ENCODE measurements at places on chromosomes 1 and 21.

- DNase-seq: no peak
These were observed 138.2 kb downstream of the AJAP1 start for GRCh38 chr1:4792565-4792964.

DNA sequence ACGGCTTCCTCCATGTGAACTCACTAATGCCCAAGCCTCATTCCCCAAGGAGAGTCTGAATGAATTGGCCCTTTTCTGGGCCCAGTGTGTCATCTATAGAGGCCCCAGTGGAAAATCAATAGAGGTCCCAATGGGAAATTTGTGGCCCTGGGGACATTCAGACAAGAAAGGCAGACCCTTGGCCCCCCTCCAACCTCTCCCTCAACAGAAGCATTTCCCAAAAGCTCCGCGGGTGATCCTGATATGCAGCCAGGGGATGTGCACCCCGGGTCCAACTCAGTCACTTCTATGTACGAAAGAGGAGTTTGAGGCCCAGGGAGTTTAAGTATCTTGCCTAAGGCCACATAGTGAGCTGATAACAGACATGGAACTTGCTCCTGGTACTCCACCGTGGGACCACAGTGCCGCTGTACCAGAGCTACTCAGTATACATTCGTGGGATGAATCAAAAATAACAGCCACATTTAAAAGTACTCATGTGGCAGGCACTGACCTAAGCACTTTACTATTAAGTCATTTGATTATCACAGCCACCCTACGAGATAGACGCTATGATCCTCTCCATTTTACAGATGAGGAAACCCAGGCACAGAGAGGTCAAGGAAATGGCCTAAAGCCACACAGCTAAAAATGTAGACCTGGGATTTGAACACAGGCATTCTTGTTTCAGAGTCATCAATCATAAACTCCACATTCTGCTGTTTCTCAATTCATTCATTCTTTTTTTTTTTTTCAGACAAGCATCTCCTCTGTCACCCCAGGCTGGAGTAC, 8.5 kb downstream of the EPHA2 start:
- no peak for DNase-seq

DNA sequence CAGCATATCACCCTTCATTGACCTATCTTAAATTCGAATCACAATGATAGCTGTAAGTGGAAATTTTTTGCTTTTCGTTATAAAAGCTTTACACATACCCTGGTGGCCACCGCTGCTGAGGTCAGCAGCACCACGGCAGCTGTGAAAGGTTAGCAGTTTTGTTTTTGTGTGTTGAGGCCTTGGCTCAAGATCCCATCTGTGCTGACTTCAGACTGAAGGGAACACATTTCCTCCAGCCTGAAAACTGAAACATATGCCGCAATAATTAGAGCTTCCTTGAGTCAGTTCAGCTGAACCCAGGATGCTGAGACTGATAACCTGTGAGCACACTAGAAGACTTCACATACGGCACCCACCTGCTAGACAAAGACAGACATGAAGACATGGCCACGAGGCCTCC, 103.0 kb downstream of the SMYD3 start:
- no peak for DNase-seq

GRCh38 chr1:217342105-217342504, 288.8 kb downstream of the GPATCH2 start:
- no peak for DNase-seq

DNA sequence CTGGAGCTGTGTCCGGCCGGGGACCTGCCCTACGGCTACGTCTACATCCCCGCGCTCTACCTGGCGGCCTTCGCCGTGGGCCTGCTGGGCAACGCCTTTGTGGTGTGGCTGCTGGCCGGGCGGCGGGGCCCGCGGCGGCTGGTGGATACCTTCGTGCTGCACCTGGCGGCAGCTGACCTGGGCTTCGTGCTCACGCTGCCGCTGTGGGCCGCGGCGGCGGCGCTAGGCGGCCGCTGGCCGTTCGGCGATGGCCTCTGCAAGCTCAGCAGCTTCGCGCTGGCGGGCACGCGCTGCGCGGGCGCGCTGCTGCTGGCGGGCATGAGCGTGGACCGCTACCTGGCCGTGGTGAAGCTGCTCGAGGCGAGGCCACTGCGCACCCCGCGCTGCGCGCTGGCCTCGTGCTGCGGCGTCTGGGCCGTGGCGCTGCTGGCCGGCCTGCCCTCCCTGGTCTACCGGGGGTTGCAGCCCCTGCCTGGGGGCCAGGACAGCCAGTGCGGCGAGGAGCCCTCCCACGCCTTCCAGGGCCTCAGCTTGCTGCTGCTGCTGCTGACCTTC, 412 bp downstream of the GPR25 start:
- no peak for DNase-seq

GRCh38 chr1:246597971-246598370, 31.7 kb downstream of the CNST start:
- DNase-seq: no peak

GRCh38 chr1:40107290-40107959, 10.4 kb upstream of the PPT1 start:
- DNase-seq: no peak

DNA sequence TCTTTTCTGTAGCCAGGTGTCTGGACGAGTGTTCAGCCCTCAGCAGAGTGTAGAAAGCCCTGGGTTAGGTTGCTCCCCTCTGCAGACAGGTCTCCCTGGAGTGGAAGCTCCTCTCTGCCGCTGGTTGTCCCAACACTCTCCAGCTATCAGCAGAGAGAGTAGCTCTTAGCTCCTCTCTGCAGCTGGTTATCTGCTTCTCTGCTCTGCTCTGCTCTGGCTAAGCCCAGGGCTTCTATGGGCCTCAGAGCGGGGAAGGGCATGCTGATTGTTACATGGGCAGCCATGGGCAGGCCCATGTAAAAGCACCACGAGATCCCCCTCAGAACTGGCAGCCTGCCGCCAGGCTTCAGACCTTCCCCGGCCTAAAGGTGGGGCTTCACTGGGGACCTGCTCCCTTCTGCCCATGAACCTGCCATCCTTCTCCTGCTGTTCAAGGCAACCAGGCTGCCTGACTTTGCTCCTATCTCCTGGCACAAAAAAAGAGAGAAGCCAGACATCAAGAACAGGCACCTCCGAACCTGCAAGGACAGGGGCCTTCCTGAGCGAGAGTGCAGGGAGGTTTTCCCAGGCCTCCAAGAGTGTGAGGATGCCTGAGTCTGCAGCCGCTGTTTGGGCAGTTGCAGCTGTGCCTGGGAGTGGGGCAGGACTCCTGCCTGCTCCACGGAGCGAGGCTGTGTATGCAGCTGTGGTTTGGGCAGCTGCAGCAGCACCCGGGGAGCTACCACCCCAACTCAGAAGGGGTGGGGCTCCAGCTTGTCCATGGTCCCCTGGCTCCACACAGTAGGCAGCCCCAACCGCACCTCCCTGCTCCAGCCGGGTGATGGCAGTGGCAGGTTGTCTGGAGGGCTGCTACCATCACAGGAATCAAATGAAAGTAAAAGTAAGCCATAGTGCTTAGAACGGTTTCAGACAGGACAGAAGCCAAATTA, 973.7 kb downstream of the LTN1 start:
- DNase-seq: no peak

DNA sequence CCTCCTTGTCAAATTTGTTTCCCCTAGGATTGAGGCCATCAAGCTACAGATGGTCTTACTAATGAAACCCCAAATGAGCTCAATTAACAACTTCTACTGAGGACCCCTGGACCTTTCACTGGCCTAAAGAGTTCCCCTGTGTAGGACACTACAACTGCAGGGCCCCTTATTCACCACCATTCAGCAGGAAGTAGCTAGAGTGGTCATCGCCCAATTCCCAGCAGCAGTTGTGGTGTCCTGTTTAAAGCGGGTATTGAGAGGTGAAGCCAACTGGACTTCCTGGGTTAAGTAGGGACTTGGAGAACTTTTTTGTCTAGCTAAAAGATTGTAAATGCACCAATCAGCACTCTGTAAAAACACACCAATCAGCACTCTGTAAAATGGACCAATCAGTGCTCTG, 1466.9 kb downstream of the KCNT2 start:
- DNase-seq: no peak

DNA sequence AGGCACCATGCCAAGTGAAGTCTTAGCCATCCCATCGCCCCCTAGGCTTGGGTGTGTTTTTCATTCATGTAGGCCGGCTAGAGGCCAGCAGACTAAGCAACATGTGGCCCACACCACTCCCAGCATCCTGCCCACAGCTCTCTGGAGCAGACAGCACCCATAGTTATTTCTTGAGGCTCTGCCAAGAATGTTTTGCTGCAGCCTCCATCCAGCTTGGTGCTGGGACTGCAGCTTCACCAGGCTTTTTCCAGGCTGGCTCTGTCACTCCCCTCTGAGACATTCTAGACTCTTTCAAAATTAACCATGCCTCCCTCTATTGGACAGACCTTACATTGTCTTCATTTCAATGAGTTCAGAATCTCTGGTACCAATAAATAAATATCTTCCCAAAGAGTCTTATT, 104.2 kb downstream of the DUSP10 start:
- no peak for DNase-seq

DNA sequence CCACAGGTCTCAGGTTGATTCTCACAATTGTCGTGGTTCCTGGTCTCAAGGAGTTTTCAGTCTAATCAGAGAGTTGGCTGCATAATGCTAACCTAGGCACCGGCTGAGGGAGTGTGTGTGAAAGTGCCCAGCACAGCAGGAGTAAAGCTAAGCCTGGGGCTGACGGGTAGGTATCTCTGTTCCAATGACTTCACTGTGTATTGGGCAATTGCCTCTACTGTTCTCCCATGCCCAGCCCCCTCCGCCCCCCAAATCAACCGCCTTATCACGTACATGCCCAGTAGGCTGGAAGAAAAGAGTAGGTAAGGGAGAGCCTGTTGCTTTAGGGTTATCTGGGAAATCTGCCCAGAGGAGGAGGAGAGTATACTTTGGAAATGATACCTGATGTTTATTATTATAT, 54.7 kb downstream of the MRPS6 start:
- no peak for DNase-seq

DNA sequence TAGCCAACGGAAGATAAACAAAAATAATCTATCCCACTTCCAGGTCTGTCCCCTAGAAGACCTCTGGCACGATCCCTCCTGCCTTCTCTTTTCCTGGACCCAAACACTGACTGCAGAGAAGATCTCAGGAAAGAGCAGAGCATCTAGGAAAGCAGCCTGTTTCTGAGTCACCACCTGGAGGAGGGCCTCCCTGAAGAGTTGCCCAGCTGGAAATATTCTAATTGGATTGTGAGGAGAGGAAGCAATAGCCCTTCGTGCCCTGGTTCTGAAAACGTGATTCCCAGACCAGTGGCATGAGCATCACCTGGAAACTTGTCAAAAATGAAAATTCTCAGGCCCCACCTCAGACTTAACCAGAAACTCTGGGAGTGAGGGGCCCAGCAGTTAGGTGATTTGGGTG, 411.1 kb downstream of the SETD4 start:
- no peak for DNase-seq

DNA sequence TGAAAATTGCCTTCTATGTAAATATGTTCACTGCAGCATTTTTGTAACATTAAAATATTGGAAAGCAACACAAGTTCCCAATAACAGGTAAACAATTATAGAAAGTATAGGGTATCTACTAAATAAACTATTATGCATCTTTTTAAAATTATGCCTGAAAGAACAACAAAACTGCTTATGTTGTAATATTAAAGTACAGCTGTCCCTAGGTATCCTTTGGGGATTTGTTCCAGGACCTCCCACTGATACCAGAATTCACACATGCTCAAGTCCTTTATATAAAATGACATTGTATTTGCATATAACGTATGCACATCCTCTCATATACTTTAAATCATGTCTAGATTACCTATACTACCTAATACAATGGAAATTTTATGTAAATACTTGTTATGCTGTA, 121.8 kb upstream of the TNFSF4 start:
- no peak for DNase-seq

- DNase-seq: no peak
These were observed 58.2 kb downstream of the NFASC start for GRCh38 chr1:204928671-204929486.

- DNase-seq: no peak
These were observed 56.7 kb upstream of the ETV3 start for GRCh38 chr1:157194731-157195520.

DNA sequence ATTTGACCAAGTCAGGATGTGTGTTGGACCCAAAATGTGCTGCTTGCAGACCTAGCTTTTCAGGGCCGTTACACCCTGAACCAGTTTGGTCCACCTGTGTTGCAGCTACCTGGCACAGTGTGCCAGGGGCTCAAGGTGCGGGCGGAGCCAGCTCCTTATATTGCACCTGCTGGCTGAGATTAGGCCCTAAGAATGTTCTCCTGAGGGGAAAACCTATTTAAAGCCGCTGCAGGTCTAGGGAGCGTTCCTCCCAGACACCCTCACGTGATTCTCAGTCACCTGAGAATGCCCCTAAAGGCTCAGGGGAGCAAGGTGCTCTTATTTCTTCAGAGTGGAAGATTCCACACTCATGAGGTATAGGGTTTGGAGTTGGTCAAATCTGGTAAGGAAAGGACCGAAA, 12.0 kb downstream of the GSTM3 start:
- no peak for DNase-seq

DNA sequence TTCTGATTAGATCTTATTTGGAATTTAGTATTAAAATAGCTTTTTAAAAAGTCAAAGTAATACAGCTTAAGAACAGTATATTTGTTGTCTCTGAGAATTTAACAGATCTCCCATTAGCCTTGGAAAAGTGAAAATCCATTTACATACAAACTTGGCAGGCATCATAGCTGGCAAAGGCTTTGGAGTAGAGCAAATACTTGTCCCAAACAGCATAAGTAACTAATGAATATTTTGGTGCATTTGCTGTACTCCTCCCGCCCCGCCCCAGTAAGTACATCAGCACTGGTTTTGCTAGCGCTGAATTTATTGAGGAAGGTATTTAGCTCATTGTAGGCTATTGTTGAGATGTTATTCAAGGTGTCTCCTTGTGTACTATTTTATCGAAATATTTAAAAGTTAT, 417.7 kb upstream of the KAZN start:
- DNase-seq: no peak

DNA sequence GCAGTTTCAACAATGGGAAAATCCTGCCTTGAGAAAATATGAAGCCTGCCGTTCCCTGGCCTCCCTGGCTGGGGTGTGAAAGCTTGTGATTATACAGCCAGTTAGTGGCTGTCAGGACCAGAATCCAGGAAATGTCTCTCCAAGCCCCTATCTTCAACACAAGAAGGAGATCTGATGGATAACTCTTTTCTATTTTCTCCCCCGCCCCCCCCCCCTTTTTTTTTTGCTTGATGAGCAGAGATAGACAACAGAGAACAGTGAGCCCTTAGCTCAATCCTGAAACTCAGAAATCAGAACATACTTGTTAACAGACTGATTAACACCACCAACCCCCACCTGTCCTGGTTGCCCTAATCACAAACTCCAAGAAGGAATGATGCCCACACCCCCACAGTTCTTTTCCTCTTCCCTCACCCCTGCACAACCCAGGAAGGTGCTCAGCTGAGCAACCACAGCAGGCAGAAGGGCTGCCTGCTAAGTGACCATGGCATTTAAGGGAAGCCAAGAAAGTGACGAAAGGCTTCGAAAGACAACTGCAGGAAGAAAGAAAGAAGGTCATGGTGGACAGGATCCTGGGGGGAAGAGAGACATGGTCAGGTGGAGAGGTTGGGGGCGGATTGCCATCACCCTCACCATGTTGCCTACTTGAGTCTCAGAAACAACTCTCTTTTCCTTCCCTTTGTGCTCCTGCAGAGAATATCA, 12.3 kb upstream of the DENND2D start:
- no peak for DNase-seq

Data from activated CD4-positive, CD25-positive, alpha-beta regulatory T cell treated with anti-CD3 and anti-CD28 coated beads, Interleukin-2, amount 50 U/mL, for 72 hours (primary cell).